ENCODE measurements at places on chromosomes 7 and 10.
A peak's percentile ranks its signal among the peaks of the same experiment; 100 is the strongest.

- DNase-seq = no peak
These were observed 53.6 kb upstream of the DYNC1I1 start for GRCh38 chr7:95718577-95719410.

- DNase-seq = no peak
These were observed 359.4 kb upstream of the NFE2L3 start for GRCh38 chr7:25792586-25792985.

- no peak for DNase-seq
These were observed 89.4 kb downstream of the LRRTM3 start for GRCh38 chr10:67015225-67015624.

- DNase-seq = no peak
These were observed 993.4 kb downstream of the TYW1 start for GRCh38 chr7:67990003-67990402.

DNA sequence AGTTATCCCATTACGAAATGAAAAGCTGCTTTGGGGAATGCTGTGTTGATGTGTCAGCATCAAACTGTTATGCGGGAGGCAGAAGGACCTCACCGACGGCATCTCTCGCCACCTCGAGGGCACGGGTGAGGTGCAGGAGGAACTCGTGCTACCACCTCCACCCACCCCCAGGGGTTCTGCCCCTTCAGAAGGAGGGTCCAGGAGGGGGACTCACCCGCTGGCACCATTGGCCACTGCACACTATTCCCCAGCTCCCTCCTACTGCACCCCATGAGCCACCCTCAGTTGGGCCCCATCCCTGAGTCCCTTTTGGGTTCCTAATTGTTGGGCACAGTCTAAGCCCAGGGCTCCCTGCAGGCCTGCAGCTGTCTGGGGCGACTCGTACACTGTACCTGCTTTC, 236.6 kb downstream of the PTPRN2 start:
- DNase-seq = no peak

DNA sequence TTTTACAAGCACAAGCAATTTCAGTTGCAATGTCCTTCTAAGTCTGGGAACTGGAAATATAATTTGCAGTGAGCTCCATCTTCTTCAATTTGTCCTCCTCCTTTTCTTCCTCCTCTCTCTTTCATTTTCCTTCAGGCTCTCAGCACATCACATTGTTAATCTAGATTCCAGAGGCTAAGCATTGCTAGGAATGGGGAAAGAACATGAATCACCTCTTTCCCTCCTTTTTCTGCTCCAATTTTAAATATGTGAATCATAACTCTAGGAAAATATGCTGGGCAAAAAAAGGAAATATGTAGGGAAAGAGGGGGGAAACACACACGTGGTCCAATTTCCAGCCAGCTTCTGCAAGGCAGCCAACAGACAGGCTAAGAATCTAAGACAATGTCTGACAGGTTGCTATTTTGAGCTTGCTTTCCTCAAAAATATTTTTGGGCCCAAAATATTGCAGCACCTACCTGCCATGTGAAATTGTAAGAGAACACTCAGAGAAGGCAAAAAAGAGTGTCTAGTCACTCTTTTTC, 72.7 kb upstream of the NUPR2 start:
- no peak for DNase-seq

DNA sequence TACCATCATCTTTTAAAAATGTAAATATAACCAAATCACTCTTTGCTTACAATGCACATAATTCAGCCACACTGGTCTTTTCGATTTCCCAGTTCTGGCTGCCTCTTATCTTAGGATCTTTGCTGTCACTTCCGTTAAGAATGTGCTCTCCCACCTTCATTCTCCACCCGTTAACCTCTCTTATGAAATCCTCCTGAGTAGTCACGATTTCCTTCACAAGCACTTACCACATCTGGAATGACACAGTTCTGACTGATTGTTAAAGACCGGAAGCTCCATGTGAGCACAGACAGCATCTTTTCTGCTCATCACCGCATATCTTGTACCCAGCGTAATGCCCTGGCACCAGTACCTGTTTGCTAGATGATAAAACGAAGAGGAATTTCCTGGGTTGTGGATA, 84.3 kb downstream of the CUL2 start:
- DNase-seq = no peak

- no peak for DNase-seq
These were observed at the start of gene CFAP46 for GRCh38 chr10:132942101-132943057. TSS of gene CFAP46 (minus strand) at chr10:132942570. CDS start at chr10:132942484, 86 bp downstream.

GRCh38 chr10:104393387-104393786, 39.8 kb downstream of the CFAP58 start:
- DNase-seq = no peak

DNA sequence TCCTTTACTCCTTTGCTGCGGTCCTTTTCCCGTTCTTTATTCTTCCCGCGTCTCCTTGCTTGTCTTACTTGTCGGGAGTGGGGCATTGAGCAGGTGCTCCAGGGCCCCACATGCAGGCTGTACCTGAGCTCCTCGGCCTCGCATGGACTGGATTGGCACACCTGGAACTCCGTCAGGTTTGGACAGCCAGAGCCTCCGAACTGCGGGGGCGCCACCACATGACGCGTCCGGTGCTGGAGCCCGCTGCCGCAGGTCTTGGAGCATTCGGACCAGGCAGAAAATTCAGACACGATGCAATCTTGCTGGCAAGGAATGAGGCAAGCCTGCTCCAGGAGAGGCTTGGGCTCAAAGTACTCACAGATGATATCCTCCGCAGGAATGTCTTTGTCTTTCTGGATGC, 195.7 kb downstream of the THSD7A start:
- DNase-seq = peak; percentile 43

- DNase-seq = peak; percentile 60
These were observed 8.0 kb downstream of the KLF6 start for GRCh38 chr10:3776796-3777571.

- no peak for DNase-seq
These were observed 7.6 kb downstream of the ARHGAP12 start for GRCh38 chr10:31921031-31921430.

DNA sequence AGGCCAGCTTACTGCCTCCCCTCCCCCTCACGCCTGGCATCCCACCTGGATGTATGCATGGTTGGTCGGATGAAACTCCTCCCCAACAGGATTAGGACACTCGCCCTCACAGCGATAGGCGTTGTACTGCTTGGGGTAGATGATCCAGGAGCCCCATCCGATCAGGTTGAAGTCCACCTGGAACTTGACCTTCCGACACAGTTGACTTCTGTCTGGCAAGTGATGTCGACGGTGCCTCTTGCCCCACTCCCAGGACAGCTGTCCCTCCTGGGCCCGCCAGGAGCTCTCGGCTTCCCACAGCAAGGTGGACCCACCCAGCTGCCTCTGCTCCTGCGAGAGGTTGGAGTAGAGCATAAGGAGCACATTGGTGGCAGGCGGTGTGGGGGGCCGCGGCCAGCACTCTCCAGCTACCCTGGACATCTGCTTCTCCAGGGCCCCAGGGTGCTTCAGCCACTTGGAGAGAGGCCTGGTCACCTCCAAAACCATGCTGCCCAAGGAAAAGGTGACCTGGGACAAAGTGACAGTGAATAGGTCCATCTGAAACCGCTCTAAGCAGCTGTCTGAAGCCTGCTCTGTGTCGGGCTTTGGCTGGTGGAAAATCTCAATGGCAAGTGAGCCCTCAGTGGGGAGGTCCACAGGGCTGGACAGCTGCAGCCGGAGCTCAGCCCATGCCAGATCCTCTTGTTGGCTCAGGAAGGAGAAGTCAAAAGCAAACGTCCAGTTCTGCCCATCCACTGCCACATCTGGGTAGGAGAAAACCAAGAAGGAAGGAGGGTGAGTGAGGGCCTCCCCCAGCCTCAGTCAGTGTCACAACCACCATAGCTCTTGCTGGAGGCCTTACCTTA, 6.0 kb downstream of the NODAL start:
- DNase-seq = no peak

DNA sequence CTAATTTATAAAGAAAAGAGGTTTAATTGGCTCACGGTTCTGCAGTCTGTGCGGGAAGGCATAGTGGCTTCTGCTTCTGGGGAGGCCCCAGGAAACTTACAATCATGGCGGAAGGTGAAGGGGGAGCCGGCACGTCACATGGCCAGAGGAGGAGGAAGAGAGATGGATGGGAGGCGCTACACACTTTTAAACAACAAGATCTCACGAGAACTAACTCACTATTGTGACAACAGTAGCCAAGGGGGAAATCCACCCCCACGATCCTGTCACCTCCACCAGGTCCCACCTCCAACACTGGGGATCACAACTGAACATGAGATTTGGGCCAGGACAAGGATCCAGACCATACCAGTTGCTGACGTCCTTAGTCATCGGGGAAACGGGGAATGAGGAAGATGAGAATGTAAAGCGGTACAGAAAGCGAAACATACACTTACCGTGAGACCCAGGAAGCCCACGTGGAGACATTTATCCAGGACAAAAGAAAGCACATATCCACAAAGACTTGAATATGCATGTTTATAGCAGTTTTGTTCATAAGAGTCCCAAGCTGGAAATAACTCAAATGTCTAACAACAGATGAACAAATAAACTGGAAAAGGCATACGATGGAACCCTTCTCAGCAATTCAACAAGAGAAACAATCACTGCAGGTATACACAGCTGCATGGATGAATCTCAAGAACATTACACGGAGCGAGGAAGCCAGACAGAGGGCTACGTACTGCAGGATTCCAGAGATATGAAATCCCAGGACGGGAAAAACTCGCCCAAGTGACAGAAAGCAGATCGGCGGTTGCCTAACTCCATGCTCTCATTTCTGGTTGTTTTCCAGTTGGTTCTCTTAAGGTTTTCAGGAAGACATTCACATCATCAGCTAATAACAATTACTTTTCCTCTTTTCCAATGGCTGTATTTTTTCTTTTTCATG, 26.2 kb upstream of the INPP5A start:
- no peak for DNase-seq

DNA sequence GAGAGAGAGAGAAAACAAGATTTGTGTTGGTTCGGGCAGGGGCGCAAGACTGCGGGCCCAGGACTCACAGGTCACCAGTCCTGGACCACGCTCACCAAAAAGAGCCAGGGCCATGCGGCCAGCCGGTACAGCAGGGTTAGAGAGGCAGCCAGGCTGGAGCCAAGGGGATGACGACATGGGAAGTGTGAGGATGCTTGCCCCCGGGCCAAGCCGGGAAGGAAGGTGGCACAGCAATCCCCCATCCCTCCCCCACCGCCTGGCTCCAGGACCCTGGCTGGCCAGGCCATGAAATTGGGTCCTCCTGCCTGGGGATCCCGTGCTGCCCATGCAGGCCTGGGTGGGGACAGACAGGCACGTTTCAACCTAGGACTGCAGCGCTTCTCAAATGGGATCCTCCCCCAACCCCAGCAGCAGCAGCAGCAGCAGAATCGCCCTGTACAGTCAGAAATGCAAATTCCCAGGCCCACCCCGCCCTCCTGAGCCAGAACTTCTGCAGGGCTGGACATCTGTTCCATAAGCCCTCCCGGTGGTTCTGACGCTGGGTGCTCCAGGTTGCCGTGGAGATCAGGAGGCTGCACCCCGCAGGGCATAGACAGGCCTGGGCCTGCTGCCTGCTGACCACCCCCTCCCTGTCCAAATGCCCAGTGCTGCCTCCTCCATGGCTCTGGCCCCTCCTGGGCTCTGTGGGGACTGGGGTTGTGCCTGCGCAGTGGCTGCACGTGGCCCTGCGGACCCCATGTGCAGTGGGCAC, 35.0 kb downstream of the YKT6 start:
- no peak for DNase-seq

DNA sequence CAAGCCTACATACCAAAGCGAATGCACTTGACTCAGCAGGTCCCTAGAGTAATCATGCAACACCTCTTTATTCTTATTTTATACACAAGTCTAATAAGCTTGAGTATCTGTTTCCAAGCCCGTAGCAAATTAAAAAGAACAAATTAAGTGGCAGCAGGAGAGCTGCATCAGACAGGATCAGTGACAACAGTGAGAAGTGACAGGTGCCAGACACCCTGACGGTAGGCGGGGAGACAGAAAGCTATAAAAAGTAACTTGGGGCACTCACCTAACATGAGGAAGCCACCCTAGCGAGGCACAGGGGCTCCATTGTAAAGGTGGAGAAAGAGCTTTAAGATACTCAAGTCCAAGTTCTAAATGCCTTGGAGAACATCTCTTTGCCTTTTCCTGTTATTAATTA, 174.2 kb downstream of the PLXNA4 start:
- DNase-seq = no peak

DNA sequence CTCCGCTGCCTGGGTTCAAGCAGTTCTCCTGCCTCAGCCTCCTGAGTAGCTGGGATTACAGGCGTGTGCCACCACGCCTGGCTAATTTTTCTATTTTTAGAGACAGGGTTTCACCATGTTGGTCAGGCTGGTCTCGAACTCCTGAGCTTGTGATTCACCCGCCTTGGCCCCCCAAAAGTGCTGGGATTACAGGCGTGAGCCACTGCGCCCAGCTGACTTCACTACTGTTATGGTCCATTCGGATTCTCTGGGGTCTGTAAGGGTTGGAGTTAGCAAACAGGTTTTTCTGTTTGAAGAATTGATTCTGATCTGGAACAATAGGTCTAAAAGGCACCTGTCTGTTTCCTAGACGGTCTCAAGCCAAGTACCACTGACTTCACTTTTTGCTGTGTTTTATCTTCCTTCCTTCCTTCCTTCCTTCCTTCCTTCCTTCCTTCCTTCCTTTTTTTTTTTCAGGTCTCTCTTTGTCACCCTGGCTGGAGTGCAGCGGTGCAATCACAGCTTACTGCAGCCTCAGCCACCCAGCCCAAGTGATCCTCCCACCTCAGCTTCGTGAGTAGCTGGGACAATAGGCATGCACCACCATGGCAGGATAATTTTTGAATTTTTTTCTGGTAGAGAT, 192.2 kb downstream of the CAMK1D start:
- DNase-seq = no peak

GRCh38 chr10:76621886-76622620, 1015.6 kb downstream of the KCNMA1 start:
- no peak for DNase-seq

GRCh38 chr10:132120734-132121510, 55.2 kb downstream of the JAKMIP3 start:
- DNase-seq = peak; percentile 28

- no peak for DNase-seq
These were observed 24.2 kb downstream of the MGMT start for GRCh38 chr10:129491123-129491734.

DNA sequence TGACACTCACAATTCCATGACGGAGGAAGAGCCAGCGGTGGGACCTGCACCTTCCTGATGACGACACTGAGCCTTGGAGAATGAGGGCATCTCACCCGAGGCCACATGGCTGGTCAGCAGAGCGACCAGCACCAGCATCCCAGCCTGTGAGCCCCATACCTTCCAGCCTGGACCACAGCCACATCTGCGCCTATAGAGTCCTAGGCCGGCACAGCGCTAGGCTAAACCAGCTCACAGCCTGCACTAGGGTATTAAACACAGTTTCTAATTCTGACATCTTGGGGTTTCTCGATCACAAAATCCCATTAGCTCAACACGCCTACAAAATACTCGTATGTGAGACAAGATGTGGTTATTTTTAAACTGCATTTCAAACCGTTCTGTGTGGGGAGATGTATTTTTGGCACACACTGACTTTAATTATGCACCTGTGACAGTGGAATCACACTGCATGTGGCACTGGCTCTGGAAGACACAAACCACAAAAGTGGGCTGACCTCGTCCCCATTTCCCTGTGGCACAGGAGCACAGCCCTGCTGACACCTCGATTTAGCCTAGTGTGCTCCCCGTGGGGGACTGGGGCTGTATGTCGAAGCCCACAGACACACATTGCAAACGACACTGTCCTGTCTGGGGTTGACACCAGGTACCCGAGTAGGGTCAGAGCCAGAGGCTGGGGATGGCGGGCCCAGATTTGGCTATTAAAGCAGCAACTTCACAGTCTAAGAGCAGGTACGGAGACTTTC, 32.5 kb downstream of the CPXM2 start:
- no peak for DNase-seq

Measured in mucosa of descending colon (tissue), 3 donors.